ENCODE measurements at places on chromosomes 12 and 14.

DNA sequence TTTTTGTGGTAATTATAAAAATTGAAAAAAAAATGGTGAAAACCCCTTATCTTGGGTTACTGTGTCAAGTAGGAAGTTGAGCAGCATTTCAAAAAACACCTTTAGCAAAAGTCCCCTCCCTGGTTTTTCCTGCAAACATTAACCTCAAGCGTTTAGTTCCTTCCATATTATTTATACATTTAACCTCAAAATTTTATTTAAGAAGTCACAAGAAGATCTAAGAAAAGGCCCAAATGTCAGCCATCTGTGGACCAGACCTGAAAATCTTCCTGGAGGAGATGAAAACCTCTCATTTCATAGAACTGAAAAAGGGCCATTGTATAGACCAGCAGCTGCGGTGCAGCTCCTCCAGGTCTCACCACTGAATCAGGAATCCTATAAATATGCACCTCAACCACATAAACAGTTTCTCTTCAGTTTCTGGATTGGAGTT, 40.4 kb upstream of the BTG1 start:
- no peak for DNase-seq

DNA sequence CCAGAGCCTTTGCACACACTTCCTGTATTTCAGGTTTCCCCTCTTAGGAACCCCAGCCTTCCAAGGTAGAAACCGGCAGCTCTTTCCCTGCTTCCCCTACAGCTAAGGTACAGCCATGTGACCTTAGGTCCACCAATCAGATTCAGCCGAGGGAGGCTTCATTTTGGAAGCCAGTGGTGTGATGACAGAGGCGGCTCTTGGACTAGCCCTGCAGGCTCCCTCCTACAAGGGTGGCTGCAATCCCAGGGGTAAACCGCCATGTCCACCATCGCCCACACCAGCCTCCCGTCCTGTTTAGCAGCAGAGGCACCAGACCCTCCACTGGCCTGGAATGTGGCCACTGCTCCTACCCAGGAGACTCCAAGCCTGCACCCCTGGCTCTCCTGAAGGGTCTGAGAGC, 65.6 kb downstream of the SERPINA3 start:
- no peak for DNase-seq

DNA sequence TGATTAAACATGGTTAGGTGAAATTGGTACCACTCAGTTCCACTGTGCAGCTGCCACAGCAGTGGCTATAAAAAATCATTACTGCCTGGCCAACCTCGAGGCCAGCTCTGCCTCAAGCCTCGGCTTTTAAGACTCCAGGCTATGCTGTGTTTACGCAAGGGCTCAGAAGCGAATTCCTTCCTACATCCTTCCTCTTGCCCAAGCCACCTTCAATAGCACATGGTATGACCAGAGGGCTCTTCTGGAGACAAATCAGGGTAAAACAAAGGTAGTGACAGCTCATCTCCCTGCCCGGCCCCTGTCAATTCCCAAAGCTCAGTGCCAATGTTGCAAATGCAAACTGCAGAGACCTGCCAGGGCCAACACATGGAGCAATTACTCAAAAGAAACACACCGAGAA, 31.9 kb downstream of the NUAK1 start:
- no peak for DNase-seq

GRCh38 chr12:130615861-130616345, 100.2 kb downstream of the RIMBP2 start:
- no peak for DNase-seq

- no peak for DNase-seq
Observed at GRCh38 chr14:51119411-51120051, 24.6 kb upstream of the TRIM9 start.

GRCh38 chr14:71155743-71156142, 248.5 kb downstream of the PCNX1 start:
- DNase-seq: no peak

GRCh38 chr14:57692671-57693070, 173.2 kb downstream of the SLC35F4 start:
- DNase-seq: no peak

GRCh38 chr12:10147714-10148403, 17.9 kb upstream of the CLEC7A start:
- no peak for DNase-seq

- no peak for DNase-seq
Observed at GRCh38 chr14:65729566-65729965, 317.0 kb downstream of the FUT8 start.

DNA sequence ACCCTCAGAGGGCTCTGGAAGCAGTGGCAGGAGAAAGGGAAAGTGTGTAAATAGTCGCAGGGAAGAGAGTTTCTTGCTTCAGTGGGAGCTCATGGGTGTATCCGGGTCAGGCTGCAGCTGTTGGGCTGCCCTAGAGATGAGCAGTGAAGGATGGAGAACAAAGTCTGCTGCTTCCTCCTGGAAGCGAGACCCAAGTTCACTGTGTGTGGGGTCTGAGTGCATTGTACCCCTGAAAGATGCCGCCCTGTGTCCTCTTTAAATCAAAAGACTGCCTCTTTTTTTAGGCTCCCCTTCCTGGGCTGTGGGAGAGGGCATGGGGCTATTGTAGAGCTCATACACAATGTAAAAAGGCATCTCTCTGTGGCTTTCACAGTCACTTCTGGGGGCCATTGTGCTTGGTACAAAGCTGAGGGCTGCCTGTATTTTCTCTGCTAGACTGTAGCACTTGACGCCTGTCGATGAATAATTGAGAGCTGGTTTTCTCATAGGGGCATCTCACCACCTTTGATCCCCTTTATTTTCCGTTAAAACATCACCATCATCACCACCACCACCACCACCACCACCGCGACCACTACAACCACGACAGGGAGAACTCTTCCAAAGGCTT, 16.7 kb downstream of the CHST11 start:
- no peak for DNase-seq

DNA sequence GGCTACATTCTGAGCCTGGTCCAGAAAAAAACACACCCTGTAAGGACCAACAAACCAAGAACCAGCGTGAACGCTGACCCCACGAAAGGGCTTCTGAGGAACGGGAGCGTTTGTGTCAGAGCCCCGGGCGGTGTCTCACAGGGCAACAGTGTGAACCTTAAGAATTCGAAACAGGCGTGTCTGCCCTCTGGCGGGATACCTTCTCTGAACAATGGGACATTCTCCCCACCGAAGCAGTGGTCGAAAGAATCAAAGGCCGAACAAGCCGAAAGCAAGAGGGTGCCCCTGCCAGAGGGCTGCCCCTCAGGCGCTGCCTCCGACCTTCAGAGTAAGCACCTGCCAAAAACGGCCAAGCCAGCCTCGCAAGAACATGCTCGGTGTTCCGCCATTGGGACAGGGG, 7.9 kb downstream of the DACT1 start:
- DNase-seq: no peak

- no peak for DNase-seq
Observed at GRCh38 chr12:99984271-99985128, at the start of gene ANKS1B. Gene ANKS1B (minus strand): TSS chr12:99984936. CDS start chr12:99984237, 699 bp downstream.

GRCh38 chr14:100535287-100536120, 51.7 kb downstream of the BEGAIN start:
- no peak for DNase-seq

- DNase-seq: no peak
Observed at GRCh38 chr12:109875572-109876131, 4.7 kb downstream of the GLTP start.

DNA sequence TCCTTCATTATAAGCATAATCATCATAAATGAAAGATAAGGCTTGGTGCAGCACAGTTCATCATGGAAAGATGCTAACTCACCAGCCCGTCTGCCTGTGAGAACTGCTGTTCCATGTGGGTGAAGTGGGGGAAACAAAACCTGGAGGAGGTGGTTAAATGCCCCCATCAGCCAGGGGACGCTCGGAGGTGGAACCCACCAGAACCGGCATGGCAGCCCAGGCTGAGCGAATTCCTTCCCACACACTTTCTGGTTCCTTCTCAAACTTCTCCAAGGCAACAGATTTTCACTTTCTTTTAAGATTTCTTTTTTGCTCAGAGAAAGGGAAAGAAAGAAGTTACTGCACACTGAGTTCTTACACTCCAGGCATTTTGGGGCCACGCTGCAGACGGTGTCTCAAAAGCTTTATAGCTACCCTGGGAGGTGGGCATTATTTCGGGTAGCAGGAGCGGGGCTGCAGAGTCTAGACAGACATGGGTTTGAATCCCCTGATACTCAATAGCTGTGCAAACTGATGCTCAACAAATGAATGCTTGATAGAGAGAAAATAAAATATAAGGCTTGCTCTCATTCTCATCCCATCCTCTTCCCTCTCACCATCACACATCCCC, 190.7 kb downstream of the BCL11B start:
- no peak for DNase-seq

- DNase-seq: no peak
Observed at GRCh38 chr12:104345234-104346066, 41.9 kb downstream of the EID3 start.

GRCh38 chr12:6967651-6968100, 2.8 kb downstream of the PHB2 start:
- DNase-seq: no peak

DNA sequence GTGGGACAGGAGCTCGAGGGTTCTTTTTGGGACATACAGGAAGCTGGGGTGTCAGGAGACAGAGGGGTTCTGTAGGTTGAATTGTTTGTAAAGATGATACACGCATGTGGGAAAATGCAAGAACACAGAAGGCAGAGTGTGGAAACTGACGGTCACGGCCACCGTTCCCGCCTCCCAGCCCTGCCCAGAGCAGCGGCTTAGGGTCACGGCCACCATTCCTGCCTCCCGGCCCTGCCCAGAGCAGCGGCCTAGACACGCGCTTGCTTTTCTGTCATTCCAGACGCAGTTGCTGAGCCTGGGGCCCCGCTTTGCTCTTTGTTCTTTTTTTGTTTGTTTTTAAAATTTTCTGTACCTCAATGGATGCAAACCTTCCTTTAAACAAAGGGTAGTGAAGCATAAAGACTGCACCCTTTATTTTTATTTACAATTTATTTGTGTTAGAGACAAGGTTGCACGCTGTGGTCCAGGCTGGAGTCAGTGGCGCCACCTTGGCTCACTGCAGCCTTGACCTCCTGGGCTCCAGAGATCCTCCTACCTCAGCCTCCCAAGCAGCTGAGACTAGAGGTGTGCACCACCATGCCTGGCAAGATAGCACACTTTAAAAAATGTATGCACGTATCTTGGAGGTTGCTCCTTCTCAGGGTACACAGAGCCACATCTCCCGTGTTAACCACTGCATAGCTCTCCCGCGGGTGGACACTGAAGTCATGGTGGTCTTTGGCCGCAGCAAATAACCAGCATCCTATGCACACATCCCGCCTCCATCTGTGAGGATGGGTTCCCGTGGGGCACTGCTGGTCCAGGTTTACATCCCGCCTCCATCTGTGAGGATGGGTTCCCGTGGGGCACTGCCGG, 142.3 kb downstream of the ADGRD1 start:
- no peak for DNase-seq

GRCh38 chr14:90797451-90797850, 18.8 kb downstream of the TTC7B start:
- DNase-seq: no peak

- no peak for DNase-seq
Observed at GRCh38 chr14:90508036-90508435, 111.2 kb downstream of the CALM1 start.

GRCh38 chr14:38187528-38187927, 20.2 kb upstream of the SSTR1 start:
- no peak for DNase-seq

- no peak for DNase-seq
Observed at GRCh38 chr12:61934564-61934963, 325.6 kb upstream of the USP15 start.

DNA sequence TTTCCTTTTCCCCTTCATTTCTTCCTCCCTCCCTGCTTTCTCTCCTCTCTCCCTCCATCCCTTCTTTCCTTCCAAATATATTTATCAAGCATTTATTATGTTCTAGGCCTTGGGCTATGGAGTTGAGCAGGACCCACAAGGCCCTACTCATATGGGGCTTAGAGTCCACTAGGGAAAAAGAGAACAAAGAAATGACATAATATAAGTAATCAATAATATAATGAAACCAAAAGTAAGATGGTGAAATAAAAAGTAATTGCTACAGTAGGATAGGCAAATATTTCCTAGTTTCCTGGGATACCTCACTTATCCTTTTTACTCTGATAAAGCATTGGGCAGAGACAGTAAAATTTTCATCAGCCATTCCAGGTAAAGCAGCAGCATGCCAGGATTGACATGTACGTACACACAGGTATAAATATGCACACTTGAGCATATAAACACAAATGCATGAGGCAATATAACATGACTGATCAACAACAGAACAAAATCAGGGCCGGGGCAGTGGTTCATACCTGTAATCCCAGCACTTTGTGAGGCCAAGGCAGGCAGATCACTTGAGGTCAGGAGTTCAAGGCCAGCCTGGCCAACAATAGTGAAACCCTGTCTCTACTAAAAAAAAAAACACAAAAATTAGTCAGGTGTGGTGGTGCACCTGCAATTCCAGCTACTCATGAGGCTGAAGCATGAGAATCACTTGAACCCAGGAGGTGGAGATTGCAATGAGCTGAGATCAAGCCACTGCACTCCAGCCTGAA, 35.5 kb upstream of the CSRP2 start:
- no peak for DNase-seq

DNA sequence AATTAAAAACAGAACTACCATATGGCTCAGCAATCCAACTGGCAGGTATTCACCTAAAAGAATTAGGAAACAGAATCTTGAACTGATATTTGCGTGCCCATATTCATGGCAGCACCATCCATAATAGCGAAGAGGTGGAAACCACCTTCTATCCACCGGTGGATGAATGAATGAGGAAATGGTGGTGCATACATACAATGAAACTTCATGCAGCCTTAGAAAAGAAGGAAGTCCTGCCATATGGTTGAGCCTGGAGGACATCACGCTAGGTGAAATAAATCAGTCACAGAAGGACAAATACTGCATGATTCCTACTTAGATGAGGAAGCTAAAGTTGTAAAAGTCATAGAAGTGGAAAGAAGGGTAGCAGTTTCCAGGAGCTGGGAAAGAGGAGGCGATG, 6.6 kb downstream of the TCL1A start:
- no peak for DNase-seq

- DNase-seq: no peak
Observed at GRCh38 chr14:24712374-24712773, 78.4 kb upstream of the GZMB start.

GRCh38 chr12:49413010-49413409, 45.7 kb downstream of the SPATS2 start:
- no peak for DNase-seq

- no peak for DNase-seq
Observed at GRCh38 chr12:115859231-115859630, 418.3 kb downstream of the MED13L start.

DNA sequence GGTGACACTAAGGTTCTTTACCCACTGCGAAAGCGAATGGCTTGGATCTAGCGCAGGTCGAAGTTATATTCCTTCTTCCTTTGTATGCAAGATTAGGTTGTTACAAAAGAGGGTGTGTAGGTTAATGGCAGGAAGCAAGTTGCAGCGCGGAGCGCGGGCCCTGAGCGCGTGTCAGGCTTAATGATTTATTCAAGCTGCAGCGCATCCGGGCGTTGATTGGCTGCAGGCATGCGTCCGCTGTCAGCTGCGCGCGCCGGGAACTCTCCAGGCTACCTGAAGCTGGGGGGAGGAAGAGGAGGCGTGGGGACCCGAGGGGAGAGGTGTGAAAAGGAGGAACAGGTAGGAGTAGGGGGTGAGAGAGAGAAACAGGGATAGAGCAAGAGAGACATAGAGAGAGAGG, 7.4 kb downstream of the ASCL1 start:
- DNase-seq: no peak

- DNase-seq: no peak
Observed at GRCh38 chr12:68529869-68530268, 80.8 kb upstream of the RAP1B start.
